NCI-H1930 (cell line): ENCODE measurements at places on chromosomes 16 and 17.

- DNase-seq = no peak
Observed at GRCh38 chr16:55471448-55472097, 7.4 kb upstream of the MMP2 start.

DNA sequence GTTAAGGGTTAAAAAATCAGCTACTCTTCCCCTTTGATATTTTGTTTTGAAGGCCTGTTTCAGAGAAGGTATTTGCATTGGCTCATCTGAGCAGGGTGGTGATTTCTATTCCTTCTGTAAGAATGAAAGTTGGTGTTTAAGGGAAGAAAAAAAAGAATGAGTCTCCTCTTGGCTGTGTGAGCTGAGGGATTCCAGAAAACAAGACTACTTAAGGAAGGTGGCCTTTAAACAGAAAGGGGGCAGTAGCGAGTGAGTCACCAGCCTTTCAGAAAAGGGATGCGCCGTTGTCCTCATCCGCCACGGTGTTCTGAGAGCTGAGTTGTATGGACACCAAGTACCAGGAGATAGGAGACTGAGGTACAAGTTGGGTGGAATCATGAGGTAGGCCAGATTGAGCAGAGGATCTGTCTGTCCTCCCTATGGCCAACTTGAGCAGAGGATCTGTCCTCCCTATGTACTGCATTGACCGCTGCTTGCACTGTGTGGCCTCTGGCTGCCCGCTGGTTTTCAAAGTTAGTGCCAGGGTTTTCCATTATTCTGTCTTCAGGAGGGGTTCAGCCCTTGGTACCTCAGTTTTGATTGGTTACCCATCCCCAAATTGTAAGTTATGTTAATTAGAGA, 8.2 kb downstream of the PRKCA start:
- no peak for DNase-seq

- no peak for DNase-seq
Observed at GRCh38 chr16:20846030-20846429, 39.7 kb downstream of the REXO5 start.

DNA sequence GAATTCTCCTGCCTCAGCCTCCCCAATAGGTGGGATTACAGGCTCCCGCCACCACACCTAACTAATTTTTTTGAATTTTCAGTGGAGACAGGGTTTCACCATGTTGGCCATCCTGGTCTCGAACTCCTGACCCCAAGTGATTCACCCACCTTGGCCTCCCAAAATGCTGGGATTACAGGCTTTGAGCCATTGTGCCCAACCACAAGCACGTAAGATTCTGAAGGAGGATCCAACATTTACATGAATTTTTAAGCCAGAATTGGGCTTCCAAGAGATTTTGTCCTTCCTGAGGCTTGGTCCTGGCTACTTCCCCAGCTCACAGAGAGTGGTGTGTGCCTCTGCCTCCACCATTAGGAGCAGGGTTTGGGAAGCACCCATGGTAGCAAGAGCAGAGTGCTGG, 11.1 kb downstream of the G6PC3 start:
- DNase-seq = no peak

- no peak for DNase-seq
Observed at GRCh38 chr16:54344646-54345630, 58.4 kb upstream of the IRX3 start.

GRCh38 chr16:68309799-68310198, 947 bp downstream of the SLC7A6OS start:
- DNase-seq = no peak

GRCh38 chr16:67720236-67720635, 1.1 kb upstream of the GFOD2 start:
- DNase-seq = no peak

DNA sequence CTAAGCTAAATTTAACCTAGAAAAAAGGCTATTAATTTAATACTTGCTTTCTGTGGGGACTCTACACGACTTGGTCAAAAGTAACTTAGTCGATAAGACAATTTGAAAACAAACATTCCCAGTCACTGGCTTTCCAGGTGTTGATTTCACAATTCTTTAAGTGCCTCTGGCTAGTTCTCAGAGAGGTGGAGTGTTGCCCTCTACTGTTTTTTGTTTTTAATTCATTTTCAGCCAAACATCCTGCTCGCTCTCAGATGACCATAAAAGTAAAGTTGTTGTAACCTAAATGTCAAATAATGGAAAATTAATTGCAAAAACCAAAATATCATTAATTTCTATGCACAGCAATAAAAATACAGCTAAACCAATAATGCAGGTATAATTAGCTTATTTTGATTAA, 107.1 kb downstream of the MYO1D start:
- DNase-seq = no peak

DNA sequence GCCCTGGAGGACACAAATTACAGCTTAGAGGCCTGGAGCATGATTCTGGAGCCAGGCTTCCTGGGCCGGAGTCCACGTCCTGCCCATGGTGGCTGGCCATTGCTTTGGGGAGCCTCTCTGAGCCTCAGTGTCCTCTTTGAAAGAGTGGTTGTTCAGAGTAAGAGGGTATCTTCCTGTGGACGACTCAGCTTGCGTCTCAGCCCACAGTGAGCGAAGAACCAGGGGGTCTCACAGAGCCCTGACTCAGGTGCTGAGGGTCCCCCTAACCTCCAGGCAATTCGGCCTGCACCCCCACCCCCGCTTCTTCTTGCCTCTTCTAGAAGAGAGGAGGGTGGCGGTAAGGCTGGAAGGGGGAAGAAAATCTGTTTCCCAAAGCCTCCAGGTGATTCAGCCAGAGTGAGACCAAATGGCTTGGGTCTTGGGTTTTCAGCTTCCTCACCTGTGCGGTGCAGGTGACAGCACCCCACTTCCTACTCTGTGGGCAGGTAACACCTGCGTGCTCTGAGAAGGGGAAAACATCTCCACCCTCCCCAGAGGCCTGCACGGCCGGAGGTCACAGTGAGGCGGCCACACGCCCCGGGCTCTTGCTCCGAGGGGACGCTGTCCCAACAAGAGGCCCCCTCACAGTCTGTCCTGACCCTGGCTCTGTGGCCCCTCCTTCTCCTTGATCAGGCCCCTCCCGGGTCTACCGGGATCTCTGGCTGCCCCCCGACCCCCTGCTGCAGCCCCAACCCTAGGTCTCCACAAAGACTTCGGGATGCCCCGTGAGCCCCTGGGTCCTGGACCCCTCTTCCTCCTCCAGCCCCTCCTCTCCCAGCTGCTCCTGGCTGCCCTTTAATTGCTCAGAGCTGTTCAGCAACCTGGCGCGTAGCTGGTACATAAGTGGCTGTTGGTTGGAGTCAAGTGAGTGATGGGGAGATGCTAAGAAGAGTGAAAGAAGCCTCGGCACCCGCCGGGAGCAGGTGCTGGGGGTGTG, 119.2 kb downstream of the METRNL start:
- no peak for DNase-seq

- no peak for DNase-seq
Observed at GRCh38 chr16:66058832-66059231, 307.7 kb upstream of the CDH5 start.

DNA sequence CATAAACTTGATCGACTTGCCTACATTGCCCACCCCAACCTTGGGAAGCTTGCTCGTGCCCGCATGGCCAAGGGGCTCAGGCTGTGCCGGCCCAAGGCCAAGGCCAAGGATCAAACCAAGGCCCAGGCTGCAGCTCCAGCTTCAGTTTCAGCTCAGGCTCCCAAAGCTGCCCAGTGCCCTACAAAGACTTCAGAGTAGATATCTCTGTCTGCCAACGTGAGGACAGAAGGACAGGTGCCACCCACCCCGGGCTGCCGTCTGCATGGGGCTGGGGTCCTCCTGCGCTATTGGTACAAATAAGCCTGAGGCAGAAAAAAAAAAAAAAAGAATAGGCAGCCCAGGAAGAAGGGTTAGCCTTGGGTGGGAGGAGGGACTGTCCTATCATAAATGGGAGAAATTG, 37.1 kb downstream of the DNAH2 start:
- no peak for DNase-seq

- DNase-seq = no peak
Observed at GRCh38 chr17:81966343-81967243, 5.6 kb upstream of the NOTUM start.

DNA sequence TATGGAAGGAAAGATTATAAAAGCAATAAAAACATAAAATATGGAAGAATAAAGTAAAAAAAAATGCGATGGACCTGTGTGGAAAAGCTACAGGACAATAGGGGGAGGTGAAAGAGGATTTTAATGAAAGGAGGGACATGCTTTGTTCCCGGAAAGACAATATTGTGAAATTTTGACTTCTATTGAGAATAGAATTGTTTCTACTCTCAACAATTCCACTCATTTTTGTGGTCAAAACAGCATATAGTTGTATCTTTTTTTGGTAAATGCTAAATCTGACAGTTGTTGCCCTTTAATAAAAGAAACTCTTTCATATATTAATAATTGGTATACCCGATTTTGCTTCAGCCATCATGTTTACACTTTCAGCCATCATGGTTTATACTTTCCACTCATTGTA, 22.9 kb upstream of the APPBP2 start:
- no peak for DNase-seq

DNA sequence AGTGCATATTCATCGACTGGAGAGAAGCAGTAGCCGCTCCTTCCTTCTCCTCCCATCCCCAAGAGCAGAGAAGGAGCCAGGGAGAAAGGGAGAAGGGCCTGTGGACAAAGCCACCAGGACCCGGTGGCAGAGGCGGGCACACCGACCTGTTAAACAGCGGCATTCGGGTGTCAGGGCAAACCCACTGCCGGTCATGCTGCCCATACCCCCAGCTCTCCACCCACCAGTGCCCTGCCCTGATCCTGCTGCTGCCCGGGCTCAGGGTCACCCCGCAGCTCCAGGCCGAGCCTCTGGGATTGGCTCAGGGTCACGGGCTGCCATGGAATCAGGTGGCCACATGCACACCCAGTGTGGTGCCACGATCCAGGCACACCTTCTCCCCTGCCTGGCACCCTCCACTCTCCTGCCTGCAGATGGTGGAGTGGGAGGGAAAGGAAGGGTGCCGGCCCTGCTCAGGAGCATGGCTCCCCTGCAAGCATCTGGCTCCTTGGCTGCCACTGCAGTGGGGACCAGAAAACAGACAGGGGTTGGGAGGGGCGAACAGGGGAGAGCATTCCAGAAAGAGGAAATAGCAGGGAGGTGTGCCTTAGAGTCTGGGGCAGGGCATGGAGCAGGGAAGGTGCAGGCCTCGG, 18.3 kb upstream of the RASD1 start:
- no peak for DNase-seq
